ENCODE measurements at places on chromosomes 16 and 17. TPM values are rescaled to one million over a fixed set of nuclear protein-coding genes. Genes with fewer than 3 reads are reported as not detected.

- peaks cover 7% of the 10 kb centered on the region for H3K27me3 ChIP-seq
- H3K4me1 ChIP-seq = no peaks in the 10 kb centered on the region
- peak; percentile 56 for DNase-seq
- H3K27ac ChIP-seq = no peak overlapping the region
- H3K4me3 ChIP-seq = no peak overlapping the region
- no peaks in the 10 kb centered on the region for H3K36me3 ChIP-seq
Observed at GRCh38 chr16:66441586-66442375, 14.7 kb downstream of the BEAN1 start.

- H3K27ac ChIP-seq = no peak overlapping the region
- peak; percentile 52 for DNase-seq
- H3K4me3 ChIP-seq = no peak overlapping the region
Observed at GRCh38 chr16:84593825-84594724, 23.8 kb downstream of the COTL1 start.

DNA sequence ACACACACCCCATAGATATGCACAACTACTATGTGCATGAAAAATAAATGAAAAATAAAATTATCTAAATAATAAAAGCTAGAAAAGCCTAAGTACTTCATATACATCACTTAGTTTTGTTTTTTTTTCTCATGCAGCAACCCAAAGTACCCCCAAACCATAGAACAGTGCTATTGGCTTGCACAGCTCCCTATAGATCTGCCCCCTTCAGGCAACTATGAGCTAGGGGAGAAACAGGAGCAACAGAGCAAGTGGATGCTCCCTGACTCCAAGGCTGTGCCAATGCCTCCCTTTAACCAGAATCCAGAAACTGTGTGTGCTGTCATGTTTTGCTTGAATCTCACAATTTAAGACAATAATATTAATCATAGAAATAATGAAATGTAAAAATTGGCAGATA is 605.5 kb downstream of the TOX3 start:
- H3K4me1 ChIP-seq = no peaks in the 10 kb centered on the region
- no peak for DNase-seq
- H3K27me3 ChIP-seq = no peaks in the 10 kb centered on the region
- H3K4me3 ChIP-seq = no peak overlapping the region

DNA sequence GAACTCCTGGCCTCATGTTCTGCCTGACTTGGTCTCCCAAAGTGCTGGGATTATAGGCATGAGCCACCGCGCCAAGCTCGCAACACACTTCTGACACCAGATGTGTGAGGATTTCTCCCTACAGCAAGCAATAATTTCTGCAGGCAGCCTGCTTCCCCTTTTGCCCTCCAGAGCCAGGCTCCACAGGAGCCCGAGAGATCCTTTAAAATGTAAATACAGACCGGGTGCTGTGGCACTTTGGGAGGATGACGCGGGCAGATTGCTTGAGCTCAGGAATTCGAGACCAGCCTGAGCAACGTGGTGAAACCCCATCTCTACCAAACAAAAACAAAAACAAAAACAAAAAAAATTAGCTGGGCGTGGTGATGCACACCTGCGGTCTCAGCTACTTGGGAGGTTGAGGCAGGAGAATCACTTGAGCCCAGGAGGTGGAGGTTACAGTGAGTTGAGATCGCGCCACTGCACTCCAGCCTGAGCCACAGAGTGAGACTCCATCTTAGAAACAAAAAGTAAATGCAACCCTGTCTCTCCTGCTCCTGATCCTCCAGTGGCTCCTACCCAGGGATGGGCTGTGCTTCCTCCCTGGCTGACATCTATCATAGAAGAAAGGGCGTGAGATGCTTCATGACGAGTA is 14.7 kb downstream of the C16orf96 start:
- H3K36me3 ChIP-seq = no peaks in the 10 kb centered on the region
- H3K4me3 ChIP-seq = no peak overlapping the region
- no peaks in the 10 kb centered on the region for H3K27me3 ChIP-seq
- H3K4me1 ChIP-seq = no peaks in the 10 kb centered on the region

CDH13 gene
- total RNA-seq = 4.8 TPM

Measured in cardiac muscle cell (in vitro differentiated cells and primary cell).